Iris pigment epithelial cell (primary cell): ENCODE measurements at places on chromosomes 13 and 19.

DNA sequence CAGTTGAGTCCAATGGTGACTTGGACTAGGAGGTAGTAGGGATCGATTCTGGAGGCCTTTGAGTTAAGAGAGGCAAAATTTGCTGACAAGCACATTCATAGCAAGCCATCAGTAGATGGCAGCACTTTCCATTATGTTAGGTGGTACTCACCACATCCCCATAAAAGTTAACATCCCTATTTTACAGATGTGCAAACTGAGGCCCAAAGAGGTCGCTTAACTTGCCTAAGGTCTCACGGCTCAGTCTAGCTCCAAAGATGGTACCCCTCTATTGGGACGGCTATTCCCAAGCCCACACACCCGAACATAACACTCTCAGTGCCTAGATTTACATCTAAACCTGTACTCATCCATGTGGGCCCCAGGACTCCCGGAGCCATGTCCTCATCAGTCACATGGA lies 21.5 kb upstream of the FOSB start:
- no peak for DNase-seq

GRCh38 chr19:49802836-49803528 lies 10.1 kb downstream of the FUZ start:
- DNase-seq: no peak

DNA sequence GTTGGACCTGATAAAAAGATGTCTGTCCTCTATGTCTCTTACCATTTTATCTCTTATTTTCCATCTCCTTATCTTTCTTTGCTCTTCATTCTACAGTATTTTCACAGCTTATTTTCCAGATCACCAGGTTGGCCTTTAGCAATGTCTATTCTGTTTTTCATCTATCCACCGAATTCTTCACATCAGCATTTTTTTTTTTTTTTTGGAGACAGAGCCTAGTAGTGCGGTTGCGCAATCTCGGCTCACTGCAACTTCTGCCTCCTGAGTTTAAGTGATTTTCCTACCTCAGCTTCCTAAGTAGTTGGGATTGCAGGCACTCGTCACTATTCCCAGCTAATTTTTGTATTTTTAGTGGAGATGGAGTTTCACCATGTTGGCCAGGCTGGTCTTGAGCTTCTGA lies 49.0 kb downstream of the DNAJC15 start:
- DNase-seq: peak; percentile 42

DNA sequence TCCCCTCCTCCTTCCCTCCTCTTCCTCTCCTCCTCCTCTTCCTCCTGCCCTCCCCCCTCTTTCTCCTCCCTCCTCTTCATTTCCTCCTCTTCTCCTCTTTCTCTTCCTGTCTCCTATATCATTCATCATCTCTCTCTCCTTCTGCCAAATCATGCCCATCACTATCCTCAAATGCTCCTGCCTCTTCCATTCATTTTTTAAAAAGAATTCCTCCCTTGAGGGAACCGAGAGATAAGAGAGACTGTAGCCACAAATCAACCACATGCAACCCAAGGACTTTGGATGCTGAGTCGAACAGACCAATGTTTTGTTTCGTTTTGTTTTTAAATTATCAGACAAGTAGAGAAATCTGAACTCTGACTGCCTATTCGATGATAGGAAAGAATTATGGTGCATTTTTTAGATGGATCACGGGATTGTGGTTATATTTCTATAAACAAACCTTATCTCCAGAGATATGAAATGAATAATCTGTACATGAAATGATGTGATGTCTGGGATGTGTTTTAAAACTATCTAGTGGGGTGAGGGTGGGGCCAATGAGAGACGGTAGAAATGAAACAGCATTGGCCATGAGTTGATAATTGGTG lies 9.5 kb upstream of the ZNF541 start:
- DNase-seq: peak; percentile 89

GRCh38 chr19:50326101-50326664 lies 3.0 kb downstream of the KCNC3 start:
- no peak for DNase-seq

- DNase-seq: no peak
Observed at GRCh38 chr19:40513741-40514315, 47.0 kb downstream of the SPTBN4 start.
